ENCODE measurements at places on chromosomes 1 and 21.

DNA sequence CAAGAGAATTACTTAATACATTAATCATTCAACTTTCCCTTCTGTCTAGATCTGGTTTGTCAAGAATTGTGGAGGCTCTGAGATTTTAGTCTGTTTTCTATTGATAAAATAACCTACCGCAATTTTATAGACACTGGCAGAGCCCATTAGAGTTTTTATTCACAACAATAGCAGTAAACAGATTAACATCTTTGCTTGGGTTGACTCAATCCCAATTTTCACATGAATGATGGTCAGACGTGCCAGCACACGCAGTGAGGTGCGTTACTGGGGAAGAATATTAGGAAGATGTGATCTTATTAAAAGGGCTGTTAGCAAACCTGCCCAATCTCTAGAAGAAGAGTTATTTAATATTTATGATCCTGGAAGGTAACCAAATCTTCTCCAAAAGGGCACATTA lies 736.6 kb downstream of the MRPL39 start:
- no peak for DNase-seq

DNA sequence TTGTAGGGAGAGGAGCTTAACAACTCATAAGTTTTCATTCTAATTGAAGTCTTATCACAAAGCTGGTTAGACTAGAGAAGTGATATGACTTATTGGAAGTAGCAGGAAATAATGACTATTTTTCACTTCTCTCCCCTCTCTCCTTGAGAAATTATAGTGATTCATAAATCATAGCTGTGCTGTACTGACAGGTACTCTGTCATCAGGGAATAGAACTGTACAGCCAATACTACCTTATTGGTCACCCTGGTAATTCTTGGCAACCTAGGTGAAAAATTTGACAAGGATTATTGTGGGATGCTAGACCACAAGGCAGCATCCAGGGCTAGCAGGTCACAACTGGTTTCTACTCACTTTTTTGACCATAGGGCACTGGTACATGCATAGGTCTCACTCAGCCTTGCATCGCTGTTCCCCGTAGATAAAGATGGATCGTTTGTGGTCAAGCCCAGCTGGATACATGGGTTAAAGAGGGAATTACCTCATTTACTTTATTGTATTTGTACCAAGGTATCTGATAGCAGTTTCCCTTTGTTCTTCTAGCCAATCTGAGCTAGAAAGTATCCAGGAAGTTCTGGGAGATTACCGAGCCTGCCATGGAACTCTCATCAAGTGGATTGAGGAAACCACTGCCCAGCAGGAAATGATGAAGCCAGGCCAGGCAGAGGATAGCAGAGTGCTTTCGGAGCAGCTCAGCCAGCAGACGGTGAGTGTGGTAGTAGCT lies 113.6 kb downstream of the MACF1 start:
- DNase-seq, result no peak

DNA sequence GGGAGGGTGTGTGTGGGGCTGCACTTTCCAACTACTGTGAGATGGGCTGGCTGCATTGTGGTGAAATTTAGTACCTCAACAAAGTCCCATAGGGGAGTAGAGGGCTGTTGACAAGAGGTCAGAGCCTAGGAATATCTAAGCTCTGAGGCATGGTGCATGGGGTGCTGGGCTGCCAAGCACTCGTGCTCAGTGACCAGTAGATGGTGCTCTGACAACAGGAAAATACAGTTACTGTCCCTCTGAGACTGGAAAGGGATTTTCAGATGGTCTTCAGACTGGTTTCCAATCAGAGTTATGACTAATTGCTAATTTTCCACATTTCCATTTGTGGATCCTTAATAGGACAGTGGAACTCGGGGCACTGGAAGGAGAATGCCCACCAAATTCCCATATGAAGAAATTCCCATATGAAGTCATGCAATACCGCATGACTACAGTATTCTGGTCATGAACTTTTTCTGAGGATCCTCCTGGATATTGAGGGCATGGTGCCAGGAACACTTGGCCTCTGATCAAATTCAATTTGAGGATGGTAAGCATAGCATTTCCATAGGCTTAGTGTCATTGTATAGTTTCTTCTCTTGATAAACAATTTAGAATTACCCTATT lies 4.1 kb upstream of the CACNA1E start:
- DNase-seq, result peak; percentile 82

- no peak for DNase-seq
Observed at GRCh38 chr1:46437723-46438122, 43.6 kb downstream of the FAAH start.

- DNase-seq, result no peak
Observed at GRCh38 chr1:113804421-113805255, 7.6 kb downstream of the RSBN1 start.

GRCh38 chr1:87329051-87329525 lies 408 bp downstream of the LMO4 start:
- peak; percentile 56 for DNase-seq

- DNase-seq, result no peak
Observed at GRCh38 chr1:53398091-53398490, 61.1 kb upstream of the DMRTB1 start.

- no peak for DNase-seq
Observed at GRCh38 chr1:223039990-223040389, 103.1 kb downstream of the TLR5 start.

DNA sequence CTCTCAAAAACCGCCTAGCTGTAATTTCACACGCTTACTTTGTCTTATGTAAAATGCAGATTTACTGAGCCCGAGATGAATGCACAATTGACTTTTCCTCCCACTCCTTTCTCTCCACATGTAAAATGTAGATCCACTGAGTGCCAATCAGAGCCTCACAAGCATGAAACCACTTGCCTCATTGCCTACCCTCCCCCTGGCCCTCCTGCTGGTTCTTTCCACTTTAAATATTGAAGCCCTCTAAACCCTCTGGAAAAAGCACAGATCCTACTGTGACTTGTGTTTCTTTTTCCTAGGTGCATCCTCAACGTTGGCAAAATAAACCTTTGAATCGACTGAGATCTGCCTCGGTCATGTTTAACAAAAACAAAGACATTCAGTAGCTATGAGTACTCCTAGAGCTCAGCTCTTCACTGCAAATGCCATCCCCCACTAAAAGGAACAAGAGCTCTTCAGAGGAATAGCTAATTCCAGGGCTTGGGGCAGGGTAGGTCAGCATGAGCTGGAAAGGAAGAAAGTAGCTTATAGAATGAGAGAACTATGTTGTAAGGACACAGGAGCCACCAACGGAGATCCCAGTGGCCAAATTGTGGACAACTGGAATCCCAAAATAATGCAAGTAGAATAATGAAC lies 365.5 kb upstream of the RUNX1 start:
- no peak for DNase-seq

- no peak for DNase-seq
Observed at GRCh38 chr1:237287876-237288521, 246.0 kb downstream of the RYR2 start.

GRCh38 chr1:7962014-7962335 lies 464 bp downstream of the PARK7 start:
- DNase-seq, result no peak

DNA sequence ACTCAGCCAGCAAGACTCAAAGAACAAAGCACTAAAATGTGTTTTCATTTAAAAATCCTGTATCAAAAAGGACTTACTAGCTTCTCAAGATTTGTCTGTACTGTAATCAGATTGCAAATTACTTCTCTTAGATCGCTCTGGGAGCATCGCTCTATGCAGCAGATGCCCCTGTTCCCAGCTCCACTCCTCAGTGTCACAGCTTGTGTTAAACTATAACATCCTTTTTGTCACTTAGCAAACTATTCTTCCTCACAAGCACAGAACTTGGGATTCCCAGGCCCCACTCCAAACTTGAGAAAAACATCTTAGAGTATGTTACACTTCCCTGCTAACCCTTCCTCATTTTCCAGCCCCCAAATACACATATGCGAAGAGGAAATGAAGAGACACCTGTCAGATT lies 85.1 kb upstream of the CHRM3 start:
- no peak for DNase-seq

DNA sequence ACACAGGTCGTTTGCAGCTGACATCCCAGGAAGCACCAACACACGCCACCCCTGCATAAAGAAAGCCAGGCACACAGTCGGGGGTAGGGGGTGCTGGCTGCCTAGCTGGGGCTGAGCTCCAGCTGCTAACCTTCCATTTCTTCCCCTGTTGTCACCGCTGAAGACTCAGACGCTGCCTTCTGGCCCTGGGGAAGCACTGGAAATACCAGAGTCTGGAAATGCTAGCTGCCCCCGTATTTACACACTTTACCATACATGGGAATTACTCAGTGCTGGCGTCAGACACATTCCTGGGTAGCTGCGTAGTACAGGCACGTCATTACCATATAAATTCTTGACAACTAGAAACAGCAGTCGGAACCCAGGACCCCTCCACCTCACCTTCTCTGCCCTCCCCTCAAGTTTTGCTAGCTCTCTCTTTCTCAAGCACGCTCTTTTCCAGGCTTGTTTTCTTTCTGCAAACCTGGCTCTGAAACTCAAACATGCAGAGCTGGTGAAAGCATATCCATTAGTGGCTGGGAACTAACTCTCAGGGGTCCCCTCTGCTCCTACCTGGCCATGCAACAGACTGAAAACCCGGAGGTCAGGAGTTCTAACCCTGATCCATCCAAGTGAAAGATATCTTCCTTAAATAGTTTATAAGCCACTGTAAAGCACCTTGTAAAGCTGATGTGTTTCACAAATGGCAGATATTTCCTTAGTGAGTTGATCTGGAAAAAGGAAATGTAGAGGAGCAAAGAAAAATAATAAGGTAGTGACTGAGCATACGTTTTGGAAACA lies 3.3 kb downstream of the CSRP1 start:
- no peak for DNase-seq

DNA sequence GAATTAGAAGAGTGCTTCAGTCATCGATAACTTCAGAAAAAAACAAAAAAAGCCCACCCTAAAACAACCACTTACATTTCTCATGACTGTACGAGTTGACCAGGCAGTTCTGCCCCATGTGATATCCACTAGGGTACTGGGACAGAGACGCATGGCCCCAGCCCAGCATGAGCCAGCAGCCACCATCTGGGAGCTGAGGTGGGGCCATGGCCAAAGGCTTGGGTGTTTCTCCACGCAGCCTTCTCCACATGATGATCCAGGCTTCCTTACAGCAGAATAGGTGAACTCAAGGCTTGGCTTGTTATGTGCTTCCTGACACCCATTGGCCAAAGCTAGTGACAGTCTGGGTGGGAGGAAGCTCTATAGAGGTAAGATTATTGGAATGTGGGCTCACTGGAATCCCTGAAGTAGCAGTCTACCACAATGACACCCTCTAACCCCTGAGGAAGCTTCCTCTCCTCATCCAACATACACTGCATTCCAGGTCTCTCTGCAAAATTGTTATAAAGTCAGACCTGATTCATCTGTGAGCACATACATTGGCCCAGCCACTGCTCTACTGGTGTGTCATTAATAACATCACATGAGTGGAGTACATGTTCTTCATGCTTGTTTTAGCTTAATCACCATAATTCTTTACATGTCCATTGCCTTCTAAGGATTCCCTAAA lies 66.3 kb upstream of the NTPCR start:
- DNase-seq, result no peak

- peak; percentile 43 for DNase-seq
Observed at GRCh38 chr1:6260961-6261614, at the start of gene GPR153. GPR153 (minus strand) TSS chr1:6261098; CDS start chr1:6254905, 6,193 bp downstream.

DNA sequence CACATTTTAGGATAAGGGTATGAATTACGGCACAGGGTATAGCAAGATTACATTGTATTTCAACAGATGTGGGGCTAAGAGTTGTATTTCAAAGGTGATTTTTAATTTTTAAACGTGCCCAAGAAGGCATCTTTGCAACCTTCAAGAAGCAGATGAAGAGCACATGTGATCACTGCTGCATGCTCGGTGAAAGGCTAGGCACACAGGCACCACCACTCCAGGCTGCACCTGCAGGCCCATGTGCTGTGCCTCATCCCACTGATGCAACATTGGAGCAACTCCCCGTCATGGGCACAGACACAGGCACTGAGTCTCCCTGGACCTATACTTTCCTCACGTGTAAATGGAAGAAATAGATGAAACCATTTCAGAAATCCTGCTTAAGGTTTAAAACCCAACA lies 23.5 kb downstream of the UBE2G2 start:
- no peak for DNase-seq

GRCh38 chr1:25650289-25650576 lies 33.6 kb downstream of the MAN1C1 start:
- peak; percentile 75 for DNase-seq

GRCh38 chr1:62509028-62509427 lies 72.2 kb downstream of the USP1 start:
- no peak for DNase-seq

DNA sequence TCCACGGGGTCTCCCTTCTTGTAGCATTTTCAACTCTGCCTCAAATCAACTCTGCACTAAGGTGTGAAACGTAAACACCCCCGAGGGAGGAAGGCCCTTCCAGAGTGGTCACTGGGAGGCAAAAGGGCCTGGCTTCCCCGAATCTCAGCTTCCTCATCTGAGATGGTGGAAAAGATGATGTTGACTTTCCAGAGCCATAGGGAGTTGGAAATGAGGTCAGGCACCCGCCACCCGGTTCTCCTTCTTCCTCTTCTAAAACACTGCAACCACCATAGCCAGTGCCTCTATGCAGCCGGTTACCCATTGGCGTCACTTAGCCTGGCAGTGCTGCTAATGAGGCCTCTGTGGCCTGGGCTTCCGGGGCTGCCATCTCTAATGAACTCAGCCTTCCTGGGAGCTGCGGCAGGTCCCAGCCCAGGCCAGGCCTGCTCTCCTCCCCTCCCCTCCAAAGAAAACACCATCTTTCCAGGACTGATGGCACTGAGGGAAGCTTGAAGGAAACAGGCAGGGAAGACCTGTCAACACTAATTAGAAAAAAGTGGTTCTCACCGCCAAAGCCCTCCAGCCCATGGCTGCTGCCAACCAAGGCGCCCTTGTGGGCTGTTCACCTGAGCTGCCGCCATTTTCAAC lies 175.0 kb downstream of the KAZN start:
- no peak for DNase-seq

GRCh38 chr1:198588845-198589244 lies 48.4 kb upstream of the ATP6V1G3 start:
- DNase-seq, result no peak

GRCh38 chr1:58849551-58849950 lies 65.7 kb upstream of the JUN start:
- no peak for DNase-seq

- peak; percentile 39 for DNase-seq
Observed at GRCh38 chr1:112817555-112818373, 102.6 kb upstream of the PPM1J start.

DNA sequence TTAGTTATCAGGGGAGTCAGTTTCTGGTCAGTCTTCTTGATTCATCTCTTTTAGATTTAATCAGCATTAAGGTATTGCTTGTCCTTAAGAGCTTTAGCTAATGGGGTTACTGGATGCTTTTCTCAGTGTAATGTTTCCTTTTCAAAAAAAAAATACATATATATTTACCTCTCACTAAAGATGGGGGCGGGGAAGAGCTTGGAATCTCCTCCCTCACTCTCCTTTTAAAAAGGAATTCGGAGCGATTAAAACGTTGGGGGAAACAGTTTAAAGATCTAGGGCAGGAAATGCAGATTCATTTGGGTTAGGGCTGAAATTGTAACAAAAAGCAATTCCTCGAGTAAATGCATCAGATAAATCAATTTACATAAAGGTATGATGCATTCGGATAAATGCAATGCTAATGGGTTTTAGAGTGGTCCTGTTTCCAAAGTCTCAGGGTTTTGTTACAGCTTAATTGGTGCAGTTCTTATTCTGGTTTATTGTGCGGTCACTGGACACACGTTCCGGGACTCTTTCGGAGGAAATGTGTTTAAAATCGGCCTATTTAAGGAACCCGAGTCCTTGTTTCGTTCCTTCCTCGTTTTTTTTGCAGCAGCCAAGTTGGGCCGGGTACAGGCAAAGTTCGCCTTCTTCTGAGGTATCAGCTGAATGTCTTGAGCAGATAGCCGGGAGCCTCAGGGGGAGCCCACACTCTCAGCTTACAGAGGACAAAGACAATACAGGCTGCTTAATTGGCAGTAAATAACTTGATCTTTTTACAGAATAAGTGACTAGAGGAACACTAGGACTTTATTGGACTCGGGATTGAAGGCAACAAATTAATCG lies 1.6 kb downstream of the LMO4 start:
- no peak for DNase-seq
